ENCODE measurements at places on chromosomes 16 and 17.
A peak's percentile ranks its signal among the peaks of the same experiment; 100 is the strongest.

DNA sequence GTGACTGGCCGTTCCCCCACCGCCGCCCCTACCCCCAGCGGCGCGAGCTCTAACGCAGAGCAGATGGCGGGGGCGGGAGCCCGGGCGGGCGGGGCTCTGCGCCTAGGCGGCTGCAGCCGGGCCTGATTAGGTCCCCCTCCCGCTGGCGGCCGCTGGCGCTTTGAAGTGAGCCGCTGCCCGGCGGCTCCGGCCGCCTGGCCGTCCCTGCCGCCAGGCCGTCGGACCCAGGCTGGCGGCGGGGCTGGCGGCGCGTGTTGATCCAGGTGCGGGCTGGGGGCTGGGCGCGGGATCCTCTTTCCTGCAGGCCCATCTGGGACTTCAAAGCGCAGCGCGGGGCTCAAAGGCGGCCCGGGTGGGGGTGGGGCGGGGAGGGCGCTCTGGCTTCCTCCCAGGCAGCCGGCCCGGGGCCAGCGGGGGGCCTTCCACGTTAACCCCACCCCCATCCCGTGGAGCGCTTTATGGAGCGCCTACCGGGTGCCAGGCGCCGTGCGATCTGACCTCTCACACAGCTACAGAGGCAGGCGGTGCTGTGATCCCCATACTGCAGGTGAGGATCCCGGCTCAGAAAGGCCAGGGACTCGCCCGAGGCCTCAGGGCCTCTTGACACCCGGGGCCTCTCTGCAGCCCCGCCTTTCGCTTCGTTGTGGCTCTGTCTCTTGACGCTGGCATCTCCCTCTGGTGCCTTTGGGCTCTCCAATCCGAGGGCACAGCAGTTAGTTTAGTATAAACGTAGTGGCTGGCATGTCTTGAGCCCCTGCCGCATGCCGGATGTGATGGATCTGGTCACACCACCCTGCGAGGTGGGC, 80.0 kb upstream of the NKD1 start:
- peak; percentile 43 for DNase-seq

DNA sequence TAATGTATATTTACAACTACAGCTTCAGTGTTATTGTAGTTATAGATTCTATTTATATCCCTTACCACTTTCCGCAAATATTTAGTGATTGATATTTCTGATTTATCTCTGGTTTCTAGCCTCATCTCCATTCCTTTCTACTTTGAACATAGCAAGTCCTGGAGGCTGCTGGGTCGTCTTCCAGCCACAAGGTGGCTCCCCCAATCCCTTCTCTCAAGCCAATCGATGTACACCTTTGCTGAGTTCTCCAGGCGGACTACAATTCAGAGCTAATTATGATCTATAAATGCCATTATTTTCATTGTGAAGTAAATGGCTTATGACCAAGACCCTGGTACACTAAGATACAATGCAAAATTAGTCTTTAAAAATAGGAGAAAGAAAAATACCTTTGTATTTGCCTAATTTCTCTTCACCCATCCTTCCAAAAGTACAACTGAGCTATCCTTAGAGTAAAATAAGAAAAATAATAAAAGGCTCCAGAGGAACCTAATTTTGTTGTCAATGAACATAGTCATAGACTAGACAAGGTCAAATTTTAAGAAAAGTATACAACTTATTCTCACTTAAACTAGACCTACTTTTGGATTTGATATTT, 122.1 kb downstream of the SKAP1 start:
- peak; percentile 38 for DNase-seq

DNA sequence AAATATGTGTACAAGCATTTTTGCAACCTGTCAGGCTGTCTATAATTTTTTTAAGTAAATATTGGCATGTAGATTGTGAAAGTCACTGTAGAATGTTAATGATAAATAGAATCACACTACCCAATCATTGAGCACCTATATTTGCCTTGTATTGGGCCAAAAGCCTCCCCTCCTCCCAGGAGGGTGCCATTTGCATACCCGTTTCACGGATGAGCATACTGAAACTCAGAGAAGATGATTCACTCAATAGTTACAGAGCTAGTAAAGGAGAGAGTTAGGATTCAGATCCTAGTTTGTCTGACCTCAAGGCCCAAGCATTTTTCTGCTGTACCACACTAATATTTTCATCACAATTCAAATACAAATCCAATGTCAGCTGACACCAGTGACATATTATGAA, 299.7 kb upstream of the CDH11 start:
- DNase-seq: no peak

DNA sequence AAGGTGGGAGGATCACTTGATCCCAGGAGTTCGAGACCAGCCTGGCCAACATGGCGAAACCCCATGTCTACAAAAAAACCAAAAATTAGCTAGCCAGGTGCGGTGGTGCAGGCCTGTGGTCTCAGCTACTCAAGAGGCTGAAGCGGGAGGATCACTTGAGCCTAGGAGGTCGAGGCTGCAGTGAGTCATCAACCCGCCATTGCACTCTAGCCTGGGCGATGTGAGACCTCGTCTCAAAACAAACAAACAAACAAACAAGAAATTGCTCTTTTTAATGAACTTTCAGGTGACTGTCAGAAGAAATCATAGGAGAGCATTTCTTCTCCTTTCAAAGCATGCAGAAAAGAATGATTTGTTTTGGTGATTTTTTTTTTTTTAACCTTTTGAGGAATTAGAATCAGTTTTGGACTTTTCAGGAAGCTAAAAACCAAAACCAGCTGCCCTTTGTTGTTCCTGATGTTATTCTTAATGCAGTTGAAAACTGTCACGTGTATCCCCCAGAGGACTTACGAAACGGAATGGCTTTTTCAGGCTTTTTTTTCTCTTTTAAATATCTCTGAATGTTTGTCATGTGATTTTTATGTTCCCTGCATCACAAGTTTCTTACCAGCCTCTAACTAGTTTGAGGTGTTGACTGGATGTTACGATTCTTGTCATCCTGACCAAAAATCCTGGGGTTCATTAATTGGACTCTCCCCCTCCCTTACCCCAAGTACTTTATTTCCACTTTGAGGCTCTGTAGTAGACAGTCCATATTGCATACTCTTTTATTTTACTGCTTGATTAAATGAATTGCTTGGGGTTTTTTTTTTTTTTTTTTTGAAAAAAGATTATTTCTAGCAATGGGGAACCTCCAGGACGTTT, 34.1 kb downstream of the SNX29 start:
- no peak for DNase-seq

DNA sequence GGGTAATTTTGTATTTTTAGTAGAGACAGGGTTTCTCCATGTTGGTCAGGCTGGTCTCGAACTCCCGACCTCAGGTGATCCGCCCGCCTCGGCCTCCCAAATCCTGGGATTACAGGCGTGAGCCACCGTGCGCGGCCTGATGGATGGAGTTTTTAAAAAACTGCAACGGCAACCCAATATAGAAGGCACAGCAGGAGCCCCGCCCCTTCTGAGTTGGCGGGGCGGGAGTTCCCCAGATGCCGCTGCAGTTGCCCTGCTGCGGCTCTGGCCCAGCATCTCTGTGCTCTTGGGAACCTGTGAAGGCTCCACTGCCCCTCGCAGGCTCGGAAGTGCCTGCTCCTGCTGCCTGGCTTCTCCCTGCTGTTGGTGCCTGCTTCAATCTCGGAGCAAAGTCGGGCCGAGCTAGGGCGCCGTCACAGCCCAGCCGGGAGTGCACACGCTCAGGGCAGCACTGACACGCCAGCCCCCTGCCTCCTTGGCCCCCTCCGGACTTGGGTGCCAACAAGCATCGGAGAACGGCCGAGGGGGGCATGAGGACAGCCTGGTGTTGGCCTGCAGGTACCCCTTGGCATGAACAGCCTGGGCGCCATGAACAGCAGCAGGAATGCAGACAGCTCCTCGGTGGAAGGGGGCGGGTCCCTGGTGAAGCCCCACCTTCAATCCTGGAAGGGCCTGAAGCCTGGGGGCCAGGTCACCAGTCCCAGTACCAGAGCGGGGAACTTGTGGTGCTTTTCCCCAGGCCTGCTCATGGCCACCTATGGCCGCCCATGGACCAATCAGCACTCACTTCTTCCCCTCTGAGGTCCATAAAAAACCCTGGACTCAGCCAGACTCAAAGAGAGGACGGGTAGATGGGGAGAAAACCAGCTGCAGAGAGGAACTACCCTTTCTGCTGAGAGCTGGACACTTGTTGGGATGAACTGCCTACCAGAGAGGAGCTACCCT, 2.3 kb upstream of the NT5M start:
- DNase-seq: peak; percentile 58

- DNase-seq: no peak
Observed at GRCh38 chr17:14303343-14304221, 2.7 kb downstream of the HS3ST3B1 start.

GRCh38 chr16:1474082-1474795, 589 bp downstream of the CLCN7 start:
- DNase-seq: peak; percentile 54

- no peak for DNase-seq
Observed at GRCh38 chr16:21167929-21168602, 9.6 kb downstream of the LDAF1 start.
